ENCODE measurements at places on chromosomes 1 and 21.

- DNase-seq, result no peak
Measured at GRCh38 chr1:202215472-202216130, 22.0 kb downstream of the LGR6 start.

- DNase-seq, result peak; percentile 76
Measured at GRCh38 chr1:165828669-165829329, 1.4 kb downstream of the UCK2 start.

DNA sequence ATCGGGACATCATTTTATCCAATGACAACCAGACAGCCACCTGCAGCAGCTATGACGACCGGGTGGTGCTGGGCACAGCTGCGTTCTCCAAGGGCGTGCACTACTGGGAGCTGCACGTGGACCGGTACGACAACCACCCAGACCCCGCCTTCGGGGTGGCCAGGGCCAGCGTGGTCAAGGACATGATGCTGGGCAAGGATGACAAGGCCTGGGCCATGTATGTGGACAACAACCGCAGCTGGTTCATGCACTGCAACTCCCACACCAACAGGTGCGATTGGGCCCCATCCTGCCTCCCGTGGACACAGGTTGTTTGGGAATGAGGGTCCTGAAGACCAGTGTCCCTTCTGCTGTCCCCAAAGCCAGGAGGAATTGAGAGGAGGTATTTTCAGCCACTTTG, 32.0 kb upstream of the GNPAT start:
- DNase-seq, result no peak

DNA sequence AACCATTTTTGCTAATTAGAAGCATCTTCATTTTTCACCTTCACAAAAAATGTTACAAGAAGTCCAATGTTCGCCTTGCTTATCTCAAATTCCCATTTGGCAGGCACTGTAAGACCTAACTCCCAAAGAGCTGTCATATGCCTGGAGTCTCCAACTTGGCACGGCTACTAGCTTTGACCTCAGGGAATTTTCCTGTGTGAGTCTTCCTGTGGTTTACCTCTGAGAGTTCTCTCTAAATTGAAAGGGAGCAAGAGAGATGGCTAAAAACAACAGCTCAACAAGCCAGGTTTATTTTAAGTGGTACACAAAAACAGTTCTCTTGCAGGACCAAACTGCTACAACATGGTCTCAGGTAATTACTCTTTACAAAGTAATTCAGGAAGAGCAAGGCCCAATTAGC, 756.0 kb upstream of the ADGRL2 start:
- DNase-seq, result no peak

DNA sequence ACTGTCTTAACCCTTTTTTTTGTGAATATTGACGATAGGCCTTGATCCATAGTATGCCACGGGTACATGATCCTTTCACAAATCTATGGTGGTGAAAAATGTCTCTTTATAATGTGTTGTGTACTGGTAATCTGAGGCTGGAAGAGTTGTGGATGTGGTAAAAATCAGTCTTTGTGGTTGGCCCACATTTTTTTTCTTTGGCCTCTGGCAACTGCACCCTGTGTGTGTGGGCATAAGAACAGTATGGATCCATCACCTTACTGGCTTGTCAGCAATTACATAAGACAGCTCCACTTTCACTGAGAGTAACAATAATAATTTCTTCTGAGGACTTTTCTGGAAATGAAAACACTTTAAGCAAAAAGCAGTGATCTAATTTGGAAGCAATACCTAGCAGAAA, 101.6 kb downstream of the GABPA start:
- no peak for DNase-seq

- DNase-seq, result no peak
Measured at GRCh38 chr1:220791956-220792355, 5.2 kb downstream of the MTARC1 start.

- DNase-seq, result no peak
Measured at GRCh38 chr1:174266991-174267612, 107.8 kb downstream of the RABGAP1L start.

DNA sequence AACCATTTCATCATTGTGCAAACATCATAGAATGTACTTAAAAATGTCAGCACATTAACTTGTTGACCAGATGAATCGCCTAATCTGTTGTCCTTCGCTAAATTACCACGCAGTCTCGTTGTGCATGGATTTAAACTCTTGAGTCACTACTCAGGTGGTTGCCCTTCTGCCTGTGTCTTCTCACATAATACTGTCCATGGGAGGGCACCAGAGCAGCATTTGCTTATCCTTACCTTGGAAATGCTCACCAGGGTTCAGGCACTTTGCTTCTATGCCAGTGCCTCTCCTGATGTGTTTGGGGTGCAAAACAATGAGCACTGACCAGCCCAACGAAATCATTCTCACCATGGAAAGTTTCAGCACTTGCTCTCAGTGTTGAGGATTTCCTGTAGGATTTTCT, 559.9 kb downstream of the RWDD3 start:
- no peak for DNase-seq

- no peak for DNase-seq
Measured at GRCh38 chr1:33512226-33513011, 40.0 kb downstream of the ZSCAN20 start.

DNA sequence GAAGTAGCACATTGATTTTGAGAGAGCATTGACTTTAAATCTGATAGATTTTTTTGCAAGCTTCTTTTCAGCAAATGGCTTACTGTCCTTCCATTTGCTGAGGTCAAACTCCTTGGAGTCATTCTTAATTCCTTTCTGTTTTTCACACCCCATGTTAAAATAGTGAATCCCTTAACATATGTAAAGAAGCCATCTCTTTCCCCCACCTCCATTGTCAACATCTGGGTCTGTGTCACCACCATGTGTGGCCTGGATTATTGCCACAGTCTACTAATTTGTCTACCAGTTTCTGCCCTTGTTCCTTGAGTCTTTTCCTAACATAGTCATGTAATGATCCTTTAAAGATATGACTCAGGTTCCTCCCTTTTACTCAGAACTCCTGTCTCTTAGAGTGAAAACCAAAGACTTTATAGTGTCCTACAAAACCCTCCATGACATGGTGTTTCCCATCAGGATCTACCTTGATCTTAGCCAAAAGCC, 104.7 kb downstream of the ST6GALNAC3 start:
- DNase-seq, result no peak

GRCh38 chr1:227892489-227893299, 55.0 kb downstream of the WNT9A start:
- DNase-seq, result no peak

DNA sequence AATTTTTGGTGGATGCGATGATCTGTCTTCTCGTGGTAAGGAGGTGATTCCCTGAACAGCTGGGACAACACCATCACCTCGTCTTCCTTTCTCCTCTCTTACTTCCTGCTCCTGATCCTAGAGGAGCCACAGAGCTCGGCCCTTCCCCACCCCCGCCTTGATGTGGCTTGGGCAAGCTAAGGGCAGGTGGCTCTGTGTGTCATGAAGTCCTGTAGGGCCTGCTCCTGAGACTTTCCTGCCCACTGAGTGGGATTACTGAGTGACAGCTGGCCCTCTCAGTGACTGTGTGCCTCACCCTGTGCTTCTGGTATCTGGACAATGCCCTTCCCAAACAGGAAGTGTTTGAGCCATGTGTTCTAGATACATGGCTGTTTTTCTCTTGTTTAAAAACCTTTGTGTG, 153.0 kb downstream of the KCNJ6 start:
- no peak for DNase-seq

DNA sequence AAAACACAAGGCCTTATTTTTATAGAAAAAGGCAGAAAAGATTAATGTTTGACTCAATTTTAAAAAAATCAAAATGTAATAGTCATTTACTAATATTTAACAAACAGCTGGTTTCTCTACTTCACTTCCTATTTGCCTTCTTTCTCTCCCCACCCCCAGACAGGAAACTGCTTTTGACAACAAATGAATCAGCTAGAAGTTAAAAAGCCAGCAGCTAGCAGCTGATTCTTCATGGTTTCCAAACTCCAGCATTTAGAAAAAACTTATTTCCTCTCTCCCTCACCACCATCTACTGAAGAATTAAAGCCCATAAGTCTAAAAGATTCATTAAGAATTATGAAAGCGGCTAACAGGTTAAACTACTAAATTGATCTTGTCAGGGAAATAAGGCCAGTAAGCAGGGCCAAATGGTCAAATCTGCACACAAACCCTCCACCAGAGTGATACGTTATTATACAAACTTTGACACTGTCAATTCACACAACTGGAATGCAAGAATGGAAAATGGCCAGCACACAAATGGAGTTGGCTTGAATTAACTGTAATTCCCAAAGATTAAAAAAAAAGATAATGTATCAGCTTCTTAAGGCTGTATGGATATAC, 4.0 kb downstream of the WDR26 start:
- no peak for DNase-seq

GRCh38 chr1:8426996-8427395, 109.1 kb downstream of the SLC45A1 start:
- no peak for DNase-seq

GRCh38 chr1:201369209-201369608, 8.3 kb downstream of the TNNT2 start:
- no peak for DNase-seq

DNA sequence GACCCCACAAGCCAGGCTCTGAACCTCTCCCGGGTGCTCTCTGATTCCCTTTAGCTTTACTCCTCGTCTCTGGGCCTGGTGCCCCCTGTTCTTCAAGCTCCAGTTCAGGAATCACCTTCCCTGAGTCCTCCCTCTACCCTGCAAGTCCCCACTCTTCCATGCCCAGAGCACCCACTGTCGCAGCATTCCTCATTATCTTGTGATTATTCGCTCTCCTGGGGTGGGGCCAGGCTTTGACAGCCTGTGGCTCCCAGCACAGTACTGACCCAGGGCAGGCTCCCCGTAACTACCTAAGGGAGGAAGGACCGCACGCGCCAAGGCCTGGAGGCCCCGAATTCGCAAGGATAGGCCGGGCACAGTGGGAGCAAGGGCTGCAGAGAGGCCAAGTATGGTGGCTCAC, 734 bp upstream of the C1orf210 start:
- no peak for DNase-seq

DNA sequence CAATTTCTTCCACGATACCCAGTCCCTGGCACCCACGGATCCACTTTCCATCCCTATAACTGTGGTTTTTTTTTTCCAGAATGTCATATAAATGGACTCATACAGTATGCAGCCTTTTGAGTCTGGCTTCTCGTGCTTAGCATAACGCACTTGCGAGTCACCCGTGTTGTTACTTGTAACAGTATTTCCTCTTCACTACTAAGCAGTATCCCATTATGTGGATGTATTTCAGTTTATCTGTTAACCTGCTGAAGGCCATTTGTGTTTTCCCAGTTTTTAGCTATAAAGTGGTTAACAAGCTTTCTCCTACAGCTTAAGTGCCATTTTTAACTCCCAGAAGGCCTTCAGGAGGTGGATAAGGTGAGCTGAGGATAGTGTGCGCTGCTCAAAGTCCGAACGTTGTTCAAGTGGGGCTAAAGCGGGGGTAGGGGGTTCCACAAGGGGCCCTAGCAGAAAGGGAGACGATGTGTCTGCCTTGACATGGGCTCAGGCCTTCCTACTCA, 829 bp downstream of the ADAR start:
- no peak for DNase-seq

GRCh38 chr1:116951200-116951935, 41.7 kb downstream of the PTGFRN start:
- DNase-seq, result no peak

DNA sequence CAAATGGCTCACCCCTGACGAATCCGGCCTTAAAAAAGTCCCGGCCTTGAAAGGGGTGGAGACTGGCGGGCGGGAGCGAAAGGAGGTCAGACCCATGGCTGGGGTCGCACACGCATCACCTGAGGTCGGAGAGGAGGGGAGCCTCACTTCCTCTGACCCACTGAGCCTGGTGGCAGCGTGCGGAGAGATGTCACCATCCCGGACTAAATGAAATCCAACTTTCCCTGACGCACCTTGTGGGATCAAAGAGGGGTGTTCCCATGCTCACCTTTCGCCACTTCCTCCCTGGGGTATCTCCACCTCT, 709 bp upstream of the SLC41A1 start:
- DNase-seq, result no peak

- no peak for DNase-seq
Measured at GRCh38 chr21:46096596-46097335, 1.1 kb upstream of the COL6A2 start.

DNA sequence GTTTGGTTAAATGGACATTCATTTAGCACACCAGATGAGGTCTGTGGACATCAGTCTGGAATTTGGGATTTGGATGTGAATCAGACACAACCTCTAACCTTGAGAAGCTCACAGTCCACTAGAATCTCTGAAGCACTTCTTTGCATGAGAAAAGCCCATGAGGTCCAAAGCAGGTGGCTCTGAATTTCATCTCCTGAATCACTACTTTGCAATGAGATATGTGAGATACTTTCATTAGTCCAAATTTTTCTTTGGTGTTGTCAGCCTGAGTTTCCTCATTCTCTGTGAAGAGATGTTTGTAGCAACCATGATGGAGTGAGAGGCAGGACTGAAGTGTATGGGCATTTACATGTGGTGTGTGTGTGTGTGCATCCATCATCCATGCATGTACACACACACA, 16.5 kb upstream of the LCE2D start:
- no peak for DNase-seq

DNA sequence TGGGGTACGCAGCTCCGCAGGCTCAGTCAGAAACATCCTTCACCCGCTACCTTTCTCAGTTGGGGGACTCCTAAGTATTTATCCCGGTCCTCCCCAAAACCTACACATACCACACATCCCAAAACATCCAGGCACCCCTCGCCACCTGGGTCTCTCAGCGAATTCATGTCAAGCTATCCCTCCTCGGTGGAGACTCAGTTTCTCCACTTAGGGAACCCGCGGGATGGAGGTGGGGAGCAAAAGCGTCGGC, 1.3 kb upstream of the ZBTB7B start:
- DNase-seq, result no peak

DNA sequence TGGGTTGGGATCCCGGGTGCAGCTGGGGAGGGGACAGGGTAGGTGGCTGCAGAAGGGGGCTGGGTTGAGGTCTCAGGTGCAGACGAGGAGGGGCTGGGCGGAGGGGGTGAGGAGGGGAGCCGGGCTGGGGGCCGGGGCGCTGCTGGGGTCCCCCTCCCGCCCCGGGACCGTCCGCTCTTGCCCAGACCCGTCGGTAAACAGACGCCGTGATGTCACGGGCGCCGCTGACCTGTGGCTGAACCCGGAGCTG, 22.3 kb downstream of the DHRS3 start:
- DNase-seq, result no peak

- DNase-seq, result no peak
Measured at GRCh38 chr1:204716660-204717059, 31.1 kb upstream of the LRRN2 start.

Measured in AG04450 (cell line).